ENCODE measurements at places on chromosomes 16 and 17.

- no peak overlapping the region for H3K4me3 ChIP-seq
- peaks cover 10% of the 10 kb centered on the region for H3K4me1 ChIP-seq
- no peak overlapping the region for H3K27ac ChIP-seq
- peaks cover 26% of the 10 kb centered on the region for H3K36me3 ChIP-seq
Observed at GRCh38 chr17:7886227-7887037, 2.2 kb upstream of the CHD3 start.

GRCh38 chr17:44448412-44448811, 54.8 kb downstream of the GPATCH8 start:
- no peak overlapping the region for H3K27ac ChIP-seq
- H3K4me3 ChIP-seq, result no peak overlapping the region
- no peak for DNase-seq
- H3K4me1 ChIP-seq, result peaks cover 28% of the 10 kb centered on the region
- peaks cover 4% of the 10 kb centered on the region for H3K36me3 ChIP-seq

GRCh38 chr17:51636291-51636690, 375.9 kb downstream of the UTP18 start:
- peaks cover 4% of the 10 kb centered on the region for H3K27me3 ChIP-seq
- no peaks in the 10 kb centered on the region for H3K4me1 ChIP-seq
- DNase-seq, result no peak
- no peaks in the 10 kb centered on the region for H3K36me3 ChIP-seq
- H3K4me3 ChIP-seq, result no peak overlapping the region
- no peak overlapping the region for H3K27ac ChIP-seq

DNA sequence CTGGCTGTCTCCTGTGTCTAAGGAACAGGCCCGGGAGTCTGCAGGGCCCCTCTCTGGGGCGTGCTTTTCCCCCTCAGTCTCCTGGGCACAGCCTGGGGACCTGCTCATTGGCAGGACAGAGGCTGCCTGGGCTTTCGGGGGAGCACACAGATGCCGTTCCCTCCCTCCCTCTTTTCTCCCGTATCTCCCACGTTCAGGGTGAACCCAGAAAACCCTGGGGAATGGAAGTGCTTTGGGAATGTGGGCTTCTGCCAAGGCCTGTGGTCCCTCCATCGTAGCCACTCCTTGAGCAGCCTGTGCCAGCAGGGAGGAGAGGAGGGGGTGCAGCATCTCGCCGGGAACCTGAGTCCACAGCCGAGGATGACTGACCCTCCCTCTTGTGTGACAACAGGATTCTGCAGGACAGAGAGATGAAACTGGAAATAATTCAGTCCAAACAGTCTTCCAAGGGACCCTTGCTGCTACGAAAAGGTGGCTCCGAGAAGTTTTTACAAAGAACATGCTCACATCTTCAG, 52.0 kb downstream of the RNF213 start:
- DNase-seq, result no peak
- H3K27me3 ChIP-seq, result no peaks in the 10 kb centered on the region

- no peak overlapping the region for H3K27ac ChIP-seq
- DNase-seq, result no peak
- no peaks in the 10 kb centered on the region for H3K36me3 ChIP-seq
Observed at GRCh38 chr17:6554871-6555330, 1.5 kb downstream of the PITPNM3 start.

- H3K36me3 ChIP-seq, result no peaks in the 10 kb centered on the region
- no peak within 1 kb of the TSS for H3K27ac ChIP-seq
- no peak within 1 kb of the TSS for H3K4me3 ChIP-seq
- peaks cover 19% of the 10 kb centered on the region for H3K27me3 ChIP-seq
Observed at GRCh38 chr17:34254651-34255380, at the start of gene CCL2. Gene CCL2, plus strand, starts transcription at chr17:34255285. Its CDS starts 65 bp downstream, at chr17:34255350.

- no peak overlapping the region for H3K27ac ChIP-seq
- DNase-seq, result no peak
- H3K4me3 ChIP-seq, result no peak overlapping the region
- H3K27me3 ChIP-seq, result no peaks in the 10 kb centered on the region
Observed at GRCh38 chr17:61942085-61942484, 14.3 kb upstream of the INTS2 start.

Data from activated CD8-positive, alpha-beta T cell treated with anti-CD3 and anti-CD28 coated beads for 36 hours (primary cell).